ENCODE measurements at places on chromosomes 11 and 22.

GRCh38 chr11:76803811-76804600 lies 20.9 kb downstream of the TSKU start:
- no peak for DNase-seq

GRCh38 chr11:121328967-121329679 lies 36.6 kb downstream of the SC5D start:
- no peak for DNase-seq

GRCh38 chr11:70394211-70394950 lies 3.9 kb upstream of the CTTN start:
- DNase-seq: no peak

DNA sequence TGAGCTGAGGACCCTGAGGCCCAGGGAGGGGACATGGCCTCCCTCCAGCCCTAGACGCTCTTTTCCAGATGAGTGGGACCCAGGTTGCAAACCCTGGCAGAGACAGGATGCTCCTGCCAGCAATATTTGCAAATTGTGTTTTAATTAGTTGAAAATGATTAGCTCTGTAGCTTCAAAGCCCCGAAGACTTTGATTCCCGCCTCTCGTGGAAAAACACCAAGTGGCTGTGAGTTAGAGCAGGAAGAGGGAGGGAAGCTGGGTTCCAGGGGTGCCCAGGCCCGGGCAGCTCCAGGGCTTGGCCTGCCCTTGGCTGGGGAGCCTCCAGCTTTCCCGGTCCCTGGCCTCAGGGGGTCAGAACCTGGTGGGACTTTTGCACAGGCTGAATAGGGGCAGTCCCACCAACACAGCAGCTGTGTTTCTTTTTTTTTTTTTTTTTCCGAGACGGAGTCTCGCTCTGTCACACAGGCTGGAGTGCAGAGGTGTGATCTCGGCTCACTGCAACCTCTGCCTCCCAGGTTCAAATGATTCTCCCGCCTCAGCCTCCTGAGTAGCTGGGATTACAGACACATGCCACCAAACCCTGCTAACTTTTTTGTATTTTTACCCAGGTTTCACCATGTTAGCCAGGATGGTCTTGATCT lies 101.6 kb upstream of the RTL6 start:
- DNase-seq: no peak

DNA sequence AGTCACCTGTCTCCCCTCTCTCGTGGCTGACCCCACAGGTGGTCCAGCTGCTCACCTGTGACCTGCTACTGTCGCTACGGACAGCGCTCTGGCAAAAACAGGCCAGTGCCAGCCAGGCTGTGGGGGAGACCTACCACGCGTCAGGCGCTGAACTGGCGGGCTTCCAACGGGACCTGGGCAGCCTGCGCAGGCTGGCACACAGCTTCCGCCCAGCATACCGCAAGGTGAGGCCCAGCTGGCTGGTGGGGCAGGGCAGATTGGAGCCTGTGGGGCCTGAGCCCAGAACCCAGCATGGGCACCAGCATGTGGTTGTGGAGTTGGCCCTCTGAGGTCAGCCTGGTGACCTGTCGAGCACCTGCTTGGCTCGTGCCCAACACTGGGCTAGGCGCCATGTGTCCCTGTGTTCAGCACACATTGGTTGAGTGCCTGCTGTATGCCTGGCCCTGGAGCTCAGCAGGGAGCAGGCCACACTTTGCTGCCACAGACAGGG lies 11.9 kb downstream of the SHISA8 start:
- no peak for DNase-seq

DNA sequence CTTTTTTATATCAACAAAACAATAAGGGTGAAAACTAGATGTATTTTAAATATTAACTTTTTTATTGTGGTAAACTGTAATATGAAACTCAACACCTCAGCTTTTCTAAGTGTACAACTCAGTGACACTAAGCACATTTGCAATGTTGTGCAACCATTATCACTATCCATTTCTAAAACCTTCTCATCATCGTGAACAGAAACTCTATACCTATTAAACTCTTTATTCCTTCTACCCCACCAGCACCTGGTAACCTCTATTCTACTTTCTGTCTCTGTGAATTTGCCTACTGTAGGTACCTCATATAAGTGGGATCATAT lies 9.4 kb downstream of the HORMAD2 start:
- no peak for DNase-seq

- peak; percentile 81 for DNase-seq
Observed at GRCh38 chr11:12411806-12412727, 34.7 kb downstream of the PARVA start.

- no peak for DNase-seq
Observed at GRCh38 chr11:11332141-11332710, 20.8 kb downstream of the CSNK2A3 start.

GRCh38 chr22:23193196-23193827 lies 13.0 kb downstream of the BCR start:
- no peak for DNase-seq

DNA sequence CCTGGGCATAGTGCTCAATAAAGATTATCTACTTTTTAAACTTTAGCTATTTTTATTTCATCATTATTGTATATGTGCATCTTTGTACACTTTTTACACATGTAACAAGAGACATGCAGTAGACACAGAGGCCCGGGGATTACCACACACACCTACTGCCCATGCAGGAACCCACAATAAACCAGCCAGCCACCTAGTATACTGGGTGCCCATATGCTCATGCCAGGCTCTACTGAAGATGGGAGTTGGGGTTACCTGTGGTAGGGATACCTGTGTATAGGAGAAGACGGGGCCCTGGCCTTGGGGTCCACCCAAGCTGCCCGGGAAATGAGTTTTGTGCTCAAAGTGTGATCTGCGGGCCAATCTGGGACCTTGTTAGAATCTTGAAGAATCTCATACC lies 31.2 kb upstream of the P2RY2 start:
- no peak for DNase-seq

DNA sequence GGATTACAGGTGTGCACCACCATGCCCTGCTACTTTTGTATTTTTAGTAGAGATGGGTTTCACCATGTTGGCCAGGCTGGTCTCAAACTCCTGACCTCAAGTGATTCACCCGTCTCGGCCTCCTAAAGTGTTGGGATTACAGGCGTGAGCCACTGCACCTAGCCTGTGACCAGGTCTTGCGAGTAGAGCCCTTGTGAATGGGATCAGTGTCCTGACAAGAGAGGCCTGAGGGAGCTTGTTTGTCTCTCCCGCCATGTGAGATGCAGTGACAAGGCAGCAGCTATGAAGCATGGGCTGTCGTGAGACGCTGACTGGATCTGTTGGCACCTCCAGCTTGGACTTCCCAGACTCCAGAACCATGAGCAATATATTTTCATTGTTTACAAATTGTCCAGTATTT lies 69.3 kb downstream of the LRRC32 start:
- no peak for DNase-seq

- DNase-seq: no peak
Observed at GRCh38 chr11:106001304-106002012, 20.6 kb downstream of the MSANTD4 start.

DNA sequence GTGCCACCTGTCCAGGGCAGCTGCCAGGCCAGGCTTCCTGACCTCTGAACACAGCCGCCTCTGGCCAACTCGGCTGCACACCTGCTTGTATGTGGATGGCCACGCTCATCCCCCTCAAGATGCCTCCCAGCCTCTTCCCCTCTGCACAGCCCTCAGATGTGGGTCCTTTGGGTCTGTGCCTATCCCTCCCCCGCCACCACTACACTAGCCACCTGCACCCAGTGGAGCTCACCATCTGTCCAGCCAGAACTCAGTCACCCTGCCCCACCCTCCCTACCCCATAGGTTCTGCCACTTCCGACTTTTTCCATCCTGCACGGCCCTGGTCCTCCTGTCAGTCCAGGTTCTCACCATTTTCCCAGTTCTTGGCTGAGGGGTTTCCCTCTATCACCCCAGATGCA lies 44.6 kb downstream of the PHF21B start:
- no peak for DNase-seq

GRCh38 chr11:88012456-88012855 lies 162.8 kb downstream of the RAB38 start:
- no peak for DNase-seq

- DNase-seq: no peak
Observed at GRCh38 chr11:123061403-123062157, at the start of gene HSPA8. TSS of gene HSPA8 (minus strand) at chr11:123062136. CDS start at chr11:123061324, 812 bp downstream.

DNA sequence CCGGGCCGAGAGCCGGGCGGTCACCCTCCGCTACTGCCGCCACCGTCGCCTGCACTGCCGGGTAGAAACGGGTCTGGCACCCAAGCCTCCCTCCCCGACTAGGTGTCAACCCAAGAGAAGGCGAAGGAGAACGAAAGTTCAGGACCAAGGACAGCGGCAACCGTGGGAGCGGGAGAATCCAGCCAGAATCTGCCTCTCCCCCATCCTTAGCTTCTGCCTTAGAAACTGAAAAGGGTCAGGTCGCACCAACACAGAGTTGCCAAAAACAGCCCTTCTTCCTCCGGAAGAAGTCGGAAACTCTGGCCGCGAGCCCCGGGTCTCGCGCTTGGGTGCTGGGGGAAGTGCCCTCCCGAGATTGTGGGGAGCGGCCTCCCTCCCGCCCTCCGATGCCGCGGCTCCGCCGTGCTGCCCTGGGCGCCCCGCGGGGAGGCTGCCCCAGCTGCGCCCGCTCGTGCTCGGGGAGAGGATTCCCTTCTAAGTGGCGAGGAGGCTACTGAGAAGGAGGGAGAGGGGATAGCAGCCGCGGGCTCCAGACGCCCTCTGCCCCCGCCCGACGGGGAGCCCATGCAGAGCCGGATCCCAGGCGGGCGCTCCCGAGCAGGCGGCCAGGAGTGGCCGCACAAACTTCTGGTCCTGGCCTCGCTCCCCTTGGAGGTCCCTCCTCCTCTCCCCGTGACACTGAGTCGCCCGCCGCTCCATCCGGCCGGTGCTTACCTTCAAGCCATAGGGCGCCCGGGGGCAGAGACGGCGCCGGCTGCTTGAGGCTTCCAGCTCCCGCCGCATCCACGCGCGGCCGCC lies 637 bp downstream of the DRD2 start:
- DNase-seq: peak; percentile 6

DNA sequence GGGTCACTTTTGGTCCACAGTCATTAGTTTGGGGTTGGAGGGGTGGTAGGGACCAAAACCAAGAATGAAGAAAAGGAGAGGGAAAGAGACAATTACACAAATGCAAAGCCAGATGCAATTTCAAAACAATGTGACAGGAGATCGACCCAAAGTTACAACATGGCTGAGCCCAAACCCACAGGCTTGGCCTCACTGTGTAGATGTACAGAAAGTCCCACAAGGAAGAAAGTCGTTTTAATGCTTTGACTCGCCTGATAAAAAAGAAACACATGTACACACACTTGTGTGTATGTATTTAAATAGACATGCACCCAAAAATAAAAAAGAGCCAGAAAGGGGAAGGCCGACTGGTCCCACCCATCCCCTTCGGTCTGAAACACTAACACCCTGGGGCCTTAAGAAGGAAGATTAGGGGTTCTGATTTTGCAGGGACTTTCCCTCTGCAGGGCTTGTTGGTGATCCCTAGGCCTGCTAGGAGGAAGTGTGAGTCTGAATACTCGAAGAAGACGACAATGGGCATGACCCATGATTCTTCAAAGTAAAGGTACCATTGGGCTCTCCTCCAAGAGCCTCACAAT lies 104.1 kb downstream of the ETS1 start:
- DNase-seq: no peak
